ENCODE measurements at places on chromosomes 3 and 15.

DNA sequence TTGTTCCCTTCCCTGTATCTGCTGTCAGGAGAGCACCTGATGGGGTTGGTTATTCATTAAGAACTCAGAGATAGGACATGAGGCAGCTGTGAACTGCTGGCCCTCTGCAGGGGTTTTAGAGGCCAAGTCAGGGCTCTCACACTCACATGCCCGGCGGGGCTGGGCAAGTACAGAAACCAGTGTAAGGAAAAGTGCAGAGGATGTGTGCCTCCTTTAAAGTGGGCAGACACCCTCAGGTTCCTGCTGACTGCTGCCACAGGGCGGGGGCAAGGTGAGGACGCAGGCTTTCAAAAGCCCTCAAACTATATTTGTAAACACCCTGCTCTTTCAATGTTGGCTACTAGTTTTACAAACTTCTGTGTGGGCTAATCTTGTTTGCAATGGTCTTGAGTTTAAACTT is 22.4 kb downstream of the CXCR6 start:
- no peak for DNase-seq

DNA sequence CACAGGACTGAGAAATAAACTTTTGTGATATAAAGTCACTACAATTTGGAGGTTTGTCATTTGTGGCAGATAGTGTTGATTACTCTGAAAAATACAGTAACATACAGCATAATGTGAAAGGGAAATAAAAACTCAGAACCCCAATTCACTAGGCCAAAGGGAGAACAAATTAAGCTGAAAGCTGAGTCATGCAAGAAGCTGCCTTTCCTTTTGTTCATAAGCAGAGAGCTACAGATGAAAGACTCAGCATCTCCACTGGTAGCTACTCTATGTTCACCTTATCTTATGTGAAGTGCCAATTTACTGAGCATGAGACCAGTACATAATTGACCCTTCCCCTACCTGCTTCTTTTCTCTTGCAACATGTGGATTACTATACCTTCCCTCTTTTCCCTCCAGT is 19.3 kb upstream of the SLTM start:
- no peak for DNase-seq

GRCh38 chr15:52318729-52319500 is 23.3 kb upstream of the MYO5C start:
- DNase-seq = no peak

GRCh38 chr3:135528413-135529015 is 437.0 kb upstream of the PPP2R3A start:
- no peak for DNase-seq

DNA sequence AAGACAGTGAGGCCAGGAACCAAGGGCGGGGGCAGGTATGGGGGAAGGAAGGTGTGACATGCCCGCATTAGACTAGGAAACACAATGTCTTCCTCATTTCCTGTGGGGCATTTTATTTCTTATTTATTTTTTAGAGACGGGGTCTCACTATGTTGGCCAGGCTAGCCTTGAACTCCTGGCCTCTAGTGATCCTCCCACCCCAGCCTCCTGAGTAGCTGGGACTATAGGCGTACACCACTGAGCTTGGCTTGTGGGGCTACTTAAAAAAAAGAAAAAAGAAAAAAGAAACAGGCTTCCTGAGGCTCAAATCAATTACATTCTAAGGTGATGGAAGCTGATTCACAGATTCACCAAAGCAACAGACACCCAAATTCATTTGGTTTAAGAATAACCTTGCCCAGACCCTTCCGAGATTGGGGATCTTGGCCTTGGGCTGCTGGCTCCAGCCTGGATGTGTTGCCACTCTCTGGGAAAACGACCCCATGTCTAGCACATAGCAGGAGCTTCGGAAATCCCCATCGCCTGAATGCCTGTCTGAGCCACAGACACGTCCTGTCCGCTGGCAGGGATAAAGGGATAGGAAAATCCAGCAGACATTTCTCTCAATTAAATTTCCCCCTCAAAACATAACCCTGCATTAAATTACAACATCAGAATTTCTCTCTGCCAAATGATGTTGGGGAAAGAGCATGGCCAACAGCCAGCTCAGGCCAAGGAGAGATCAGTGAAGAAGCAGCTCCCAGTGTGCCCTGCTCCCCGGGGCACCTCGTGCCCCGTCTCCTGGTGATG is 13.0 kb downstream of the CPN2 start:
- no peak for DNase-seq

- DNase-seq = no peak
Observed at GRCh38 chr3:54760201-54760600, 167.7 kb downstream of the LRTM1 start.

DNA sequence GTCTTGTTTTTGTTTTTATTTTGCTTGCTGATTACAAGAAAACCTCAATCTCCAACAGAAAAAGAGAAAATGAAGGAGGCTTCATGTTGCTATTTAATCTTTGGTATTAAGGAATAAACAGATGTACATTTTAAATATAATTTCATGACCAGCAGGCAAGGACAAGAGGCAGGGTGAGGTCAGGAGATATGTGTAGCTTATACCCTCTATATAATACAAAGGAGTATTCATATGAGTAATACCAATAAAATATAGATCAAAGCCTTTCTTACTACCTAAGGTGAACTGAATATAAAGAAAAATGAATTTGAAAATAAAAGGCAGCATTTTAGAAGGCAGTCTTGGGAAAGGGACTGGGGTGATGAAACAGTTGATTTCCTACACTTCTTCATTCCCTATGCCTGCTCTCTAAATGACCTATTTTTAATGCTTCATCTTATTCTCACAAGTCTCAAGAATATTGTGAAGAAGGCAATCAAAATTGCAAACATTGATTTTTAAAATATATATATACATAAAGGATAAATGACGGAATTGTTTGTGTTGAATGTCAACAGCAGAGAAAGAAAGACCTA is 8.6 kb upstream of the CBLB start:
- no peak for DNase-seq

GRCh38 chr3:186259612-186260383 is 102.2 kb downstream of the DGKG start:
- DNase-seq = no peak

Measured in SIG-M5 (cell line).